ENCODE measurements at places on chromosomes 11 and 22.

- no peak for DNase-seq
These were observed 16.2 kb upstream of the MFRP start for GRCh38 chr11:119362741-119363080.

DNA sequence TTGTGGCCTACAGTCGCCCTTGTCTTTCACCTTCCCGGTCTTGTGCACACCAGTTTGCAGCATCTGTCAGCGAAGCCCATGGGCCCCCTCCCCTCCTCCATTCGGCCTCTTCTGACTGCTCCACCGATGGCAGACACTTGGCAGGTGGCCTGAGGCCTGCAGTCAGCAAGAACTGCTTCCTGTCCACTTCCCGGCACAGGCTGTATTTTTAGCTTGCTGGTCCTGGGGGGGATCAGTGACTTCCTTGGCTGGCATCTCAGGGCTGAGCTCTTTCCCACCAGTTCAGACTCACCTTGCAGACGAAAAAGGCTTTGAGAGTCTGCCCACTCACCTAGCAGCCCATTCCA lies 106.4 kb downstream of the SYN3 start:
- no peak for DNase-seq

DNA sequence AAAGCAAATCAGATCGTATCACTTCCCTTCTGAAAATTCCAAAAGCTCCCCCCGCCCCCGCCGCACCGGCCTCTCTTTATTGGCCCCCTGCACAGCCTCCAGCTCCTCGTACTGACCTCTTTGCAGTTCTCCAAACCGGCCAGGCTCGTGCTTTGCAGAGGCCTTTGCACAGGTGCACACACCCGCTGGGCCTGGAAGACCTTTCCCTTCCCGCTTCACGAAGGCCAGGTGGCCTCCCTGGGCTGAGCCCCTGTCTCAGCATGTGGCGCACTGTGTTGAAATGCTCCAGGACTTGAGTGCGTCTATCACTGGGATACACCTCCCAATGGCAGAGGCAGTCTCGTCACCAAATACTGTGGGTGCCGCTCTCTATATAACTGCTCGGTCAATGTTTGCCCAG lies 13.2 kb upstream of the ADA2 start:
- DNase-seq = no peak

- DNase-seq = no peak
These were observed 21.5 kb downstream of the TSPAN4 start for GRCh38 chr11:863910-864827.

DNA sequence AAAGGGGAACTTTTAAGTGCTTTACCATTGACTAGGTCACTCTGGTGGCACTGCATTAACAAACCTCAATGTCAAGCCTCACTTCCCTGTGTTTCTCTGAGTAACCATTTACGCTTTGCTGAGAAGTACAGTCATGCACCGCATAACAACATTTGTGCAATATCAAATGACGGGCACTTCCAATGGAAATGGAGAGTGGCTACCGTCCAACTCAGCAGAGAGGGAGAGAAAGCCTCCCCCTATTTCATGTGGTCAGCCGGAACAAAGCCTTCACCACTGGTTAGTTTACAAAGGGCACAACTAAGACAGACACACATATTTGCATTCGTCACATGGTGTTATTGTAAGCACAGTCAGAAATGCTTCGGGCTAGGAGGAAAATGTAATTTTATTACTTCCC lies 117.3 kb downstream of the RASSF10 start:
- no peak for DNase-seq

DNA sequence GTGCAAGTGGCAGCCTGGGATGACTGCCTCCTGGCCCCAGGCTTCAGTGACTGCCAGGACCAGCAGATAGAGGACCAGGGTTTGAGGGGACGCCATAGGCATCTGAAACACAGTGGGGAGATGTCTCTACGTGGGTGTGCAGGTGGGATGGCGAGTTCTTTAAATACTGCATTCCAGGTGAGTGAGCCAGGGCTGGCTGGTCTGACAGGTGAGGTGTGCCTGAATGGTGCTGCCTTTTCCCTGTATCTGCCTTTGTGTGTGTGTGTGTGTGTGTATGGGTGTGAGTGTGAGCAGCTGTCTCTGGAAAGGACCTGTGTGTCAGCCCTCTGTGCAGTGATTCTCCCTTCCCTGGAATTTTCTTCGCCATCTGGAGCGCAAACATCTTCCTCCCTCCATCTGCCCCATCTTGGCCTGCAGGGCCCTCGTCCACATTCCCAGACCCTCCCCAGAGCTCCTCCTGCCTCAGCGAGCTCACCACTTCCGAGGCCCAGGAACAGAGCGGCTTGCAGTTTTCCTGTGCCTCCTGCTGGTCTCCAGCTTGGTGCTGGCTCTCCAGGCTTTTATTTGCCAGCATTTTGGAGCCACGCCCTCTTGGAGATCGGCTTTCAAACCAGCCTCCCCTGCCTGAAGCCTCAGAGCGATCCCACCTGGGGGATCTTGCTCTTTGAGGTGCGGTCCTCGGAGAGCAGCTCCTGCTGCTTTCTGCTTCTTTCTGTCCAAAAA lies at the start of gene GPHA2:
TSS of gene GPHA2 (minus strand) at position 535 of the 723 bp plus-strand sequence. CDS start at position 102, 433 bp downstream.
- DNase-seq = no peak

GRCh38 chr11:16117989-16118756 lies 238.2 kb downstream of the SOX6 start:
- no peak for DNase-seq

DNA sequence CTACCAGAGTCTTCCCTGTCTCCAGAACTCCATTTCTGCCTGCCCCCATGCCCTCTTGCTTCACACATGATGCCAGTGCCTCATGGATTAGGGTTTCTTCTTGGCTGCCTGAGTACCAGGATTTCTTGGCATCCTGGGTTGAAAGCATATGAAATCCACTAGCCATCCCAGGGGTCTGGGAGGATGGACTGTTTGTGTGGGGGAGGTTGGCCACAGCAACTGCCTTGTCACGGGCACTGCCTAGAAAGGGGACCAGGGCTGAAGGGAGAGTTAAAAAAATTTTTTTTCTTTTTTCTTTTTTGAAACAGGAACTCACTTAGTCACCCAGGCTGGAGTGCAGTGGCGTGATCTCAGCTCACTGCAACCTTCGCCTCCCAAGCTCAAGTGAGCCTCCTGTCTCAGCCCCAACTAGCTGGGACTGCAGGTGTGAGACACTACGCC lies 4.2 kb downstream of the USP35 start:
- DNase-seq = no peak

DNA sequence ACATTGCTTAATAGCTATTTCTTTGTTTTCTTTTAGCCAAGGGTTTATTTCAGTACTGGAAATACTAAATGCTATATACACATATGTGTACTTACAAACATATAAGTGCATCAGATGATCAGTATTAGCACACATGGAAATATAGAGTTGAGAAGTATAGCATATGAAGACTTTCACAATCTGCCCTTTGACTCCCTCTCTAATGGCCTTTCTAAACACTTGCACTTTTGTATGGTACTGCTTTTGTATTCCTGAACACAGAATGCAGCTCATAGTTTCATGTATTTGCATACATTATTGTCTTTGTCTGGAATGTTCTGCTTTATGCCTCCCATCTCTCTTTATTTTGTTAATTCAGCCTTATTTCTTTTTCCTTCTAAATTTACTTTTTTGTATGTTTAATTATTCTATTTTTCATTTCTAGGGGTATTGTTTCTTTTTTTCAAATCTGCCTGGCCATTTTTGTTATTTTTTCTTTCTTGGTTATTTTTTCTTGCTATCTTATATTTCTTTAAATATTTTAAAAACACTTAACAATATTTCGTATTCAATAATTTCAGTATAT lies 28.8 kb downstream of the ACER3 start:
- no peak for DNase-seq

DNA sequence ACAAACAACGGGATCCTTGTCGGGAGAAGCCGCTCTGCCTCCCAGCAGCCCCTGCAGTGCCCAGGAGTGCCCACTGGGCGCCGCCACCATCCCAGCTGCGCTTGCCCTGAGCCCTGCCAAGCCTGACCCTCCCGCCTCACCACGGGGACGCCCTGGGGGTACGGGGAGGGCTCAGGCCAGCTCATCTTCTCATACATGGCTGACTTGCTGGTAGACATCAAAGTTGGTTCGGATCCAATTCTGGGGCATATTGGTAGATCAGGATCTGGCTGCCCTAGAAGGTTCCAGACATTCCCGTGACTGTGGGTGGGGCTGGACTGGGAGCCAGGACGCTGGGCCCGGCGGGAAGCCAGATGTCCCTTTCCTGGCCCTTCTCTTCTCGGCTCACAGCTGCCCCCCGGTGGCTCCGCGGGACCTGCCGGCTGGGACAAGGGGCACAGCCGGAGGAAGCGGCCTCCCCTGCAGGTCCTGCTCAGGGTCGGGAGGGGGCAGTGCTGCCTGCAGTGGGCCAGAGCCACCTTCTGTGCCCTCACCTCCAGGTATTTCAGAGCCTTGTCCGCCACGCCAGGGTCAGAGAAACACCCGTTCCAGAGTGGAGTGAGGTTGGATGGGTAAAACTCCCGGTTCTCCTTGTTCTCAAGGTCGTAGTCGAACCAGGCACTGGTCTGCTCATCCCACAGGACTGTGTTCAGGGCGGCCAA lies 10.6 kb upstream of the TREH start:
- DNase-seq = peak; percentile 65

GRCh38 chr11:122202161-122202950 lies 86.3 kb upstream of the BLID start:
- no peak for DNase-seq

DNA sequence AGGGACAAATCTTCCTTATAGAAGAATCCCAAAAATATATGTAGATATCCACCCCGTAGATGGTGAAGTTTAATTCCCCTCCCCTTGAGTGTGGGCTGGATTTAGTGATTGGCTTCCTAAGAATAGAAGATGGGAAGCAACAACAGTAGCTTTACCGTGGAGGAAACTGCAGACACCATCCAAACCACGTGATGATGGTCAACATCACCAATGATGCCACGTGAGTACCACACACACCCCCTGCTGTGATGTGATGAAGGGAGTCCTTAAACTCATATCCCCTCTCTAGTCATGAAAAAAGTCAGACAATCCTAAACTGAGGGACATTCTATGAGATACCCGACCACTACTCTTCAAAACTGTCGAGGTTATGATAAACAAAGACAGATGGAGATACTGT lies 76.4 kb upstream of the SLC22A12 start:
- DNase-seq = no peak

DNA sequence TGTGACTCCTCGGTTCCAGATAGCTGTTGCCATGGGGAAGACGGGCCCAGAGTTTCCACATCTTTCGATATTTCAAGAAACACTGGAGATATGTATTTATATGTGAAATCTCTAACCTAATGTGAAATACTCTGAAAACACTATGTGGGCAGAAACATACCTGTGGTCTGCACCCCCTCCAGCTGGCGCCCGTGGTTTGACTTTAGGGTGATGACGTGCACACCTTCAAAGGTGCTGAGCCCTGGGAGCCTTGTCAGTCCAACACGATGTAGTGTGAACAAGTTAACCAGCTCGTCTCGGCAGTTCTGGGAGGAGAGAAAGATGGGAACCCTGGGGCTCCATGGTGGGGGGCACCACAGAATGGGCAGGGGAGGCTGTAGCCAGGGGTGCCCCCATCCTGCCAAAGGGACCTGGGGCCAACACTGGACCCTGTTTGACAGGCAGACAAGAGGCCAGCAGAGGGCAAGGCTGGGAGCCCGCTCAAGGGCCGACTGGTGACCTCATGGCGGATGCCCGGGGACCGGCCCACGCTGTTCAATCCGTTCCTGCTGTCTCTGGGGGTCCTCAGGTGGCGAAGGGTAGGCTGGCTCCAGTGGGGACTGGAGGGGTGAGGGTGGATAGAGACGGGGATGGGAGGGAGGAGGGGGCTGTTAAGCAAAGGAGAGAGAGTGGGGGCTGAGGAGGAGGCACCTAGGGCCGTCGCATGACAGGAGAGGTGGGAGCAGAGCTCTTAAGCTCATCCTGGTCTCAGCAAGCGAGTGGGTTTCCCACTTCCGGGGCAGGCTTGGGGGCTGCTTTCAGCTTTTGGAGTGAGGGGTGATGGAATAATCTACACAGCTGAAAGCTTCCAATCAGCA lies 43.8 kb downstream of the TRIOBP start:
- DNase-seq = no peak

DNA sequence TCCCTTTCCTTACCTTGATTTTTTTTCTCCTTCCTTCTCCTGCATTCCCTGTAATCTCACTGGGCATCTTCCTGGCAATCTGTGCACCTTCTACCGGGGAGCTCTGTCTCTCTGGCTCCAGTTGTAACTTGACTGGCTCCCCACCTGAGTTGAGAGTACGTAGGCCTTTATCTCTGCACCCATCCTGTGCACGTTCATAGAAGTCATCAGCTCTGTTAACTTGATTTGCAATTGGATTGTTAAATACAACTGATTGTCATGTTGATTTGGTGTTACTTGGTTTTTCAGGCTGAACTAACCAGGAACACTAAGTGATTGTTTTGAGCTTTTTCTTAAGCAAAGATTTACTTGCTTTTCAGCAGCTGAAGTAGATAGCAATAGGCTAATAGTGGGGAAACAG lies 11.8 kb downstream of the SWAP70 start:
- DNase-seq = no peak

- DNase-seq = no peak
These were observed 2.8 kb upstream of the FKBP2 start for GRCh38 chr11:64238076-64238475.

- DNase-seq = no peak
These were observed 19.8 kb upstream of the ABCC8 start for GRCh38 chr11:17496406-17496805.

GRCh38 chr11:6572215-6572614 lies 31.2 kb downstream of the RRP8 start:
- DNase-seq = no peak

DNA sequence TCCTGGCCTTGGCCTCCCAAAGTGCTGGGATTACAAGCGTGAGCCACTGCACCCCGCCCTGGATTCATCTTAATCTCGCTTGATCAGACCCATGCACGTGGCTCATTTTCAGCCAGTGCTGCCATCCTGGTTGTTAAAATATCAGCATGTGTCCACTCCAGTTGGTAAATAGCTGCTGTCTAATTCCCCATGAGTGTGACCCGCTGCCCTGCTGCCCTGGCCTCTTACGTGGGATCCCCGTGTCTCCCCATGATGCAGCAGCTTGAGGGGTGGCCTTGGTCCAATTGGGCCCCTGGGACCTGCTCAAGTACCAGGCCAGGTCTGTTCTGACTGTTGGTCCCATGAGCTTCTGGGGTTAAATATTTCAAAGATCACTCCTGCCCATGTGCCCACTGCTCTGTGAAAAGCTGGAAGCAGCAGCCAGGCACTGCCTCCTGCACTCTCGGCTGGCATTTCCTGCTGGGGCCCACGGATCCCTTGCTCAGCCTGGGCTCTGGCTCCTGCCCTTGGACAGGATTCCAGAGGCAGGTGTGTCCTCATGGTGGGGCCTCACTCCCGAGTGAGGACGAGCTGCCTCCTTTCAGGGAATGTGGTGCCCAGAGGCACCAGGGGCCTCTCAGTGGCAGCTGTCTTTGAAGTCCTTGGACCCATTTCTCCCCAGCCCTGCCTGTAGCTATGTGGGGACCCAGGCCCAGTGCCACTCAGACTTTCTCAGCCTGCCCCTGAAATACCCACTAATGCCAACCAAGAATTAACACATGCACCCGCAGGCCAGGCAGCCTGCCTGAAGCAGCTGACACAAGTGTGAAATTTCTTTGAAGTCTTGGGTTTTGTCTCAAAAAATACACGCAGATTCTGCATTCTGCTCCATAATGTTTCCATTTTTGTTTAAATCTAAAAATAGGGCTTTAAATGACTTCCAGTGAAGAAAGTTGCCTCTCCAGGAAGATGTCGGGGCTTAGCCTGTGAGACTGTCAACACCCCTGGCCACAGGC lies 38.1 kb upstream of the PRDM11 start:
- DNase-seq = no peak

Measured in left renal cortex interstitium (tissue), 4 donors.